ENCODE measurements at places on chromosomes 5 and 9.

GRCh38 chr5:141492168-141492885 is 3.4 kb downstream of the PCDHGC5 start:
- peak; percentile 74 for DNase-seq

DNA sequence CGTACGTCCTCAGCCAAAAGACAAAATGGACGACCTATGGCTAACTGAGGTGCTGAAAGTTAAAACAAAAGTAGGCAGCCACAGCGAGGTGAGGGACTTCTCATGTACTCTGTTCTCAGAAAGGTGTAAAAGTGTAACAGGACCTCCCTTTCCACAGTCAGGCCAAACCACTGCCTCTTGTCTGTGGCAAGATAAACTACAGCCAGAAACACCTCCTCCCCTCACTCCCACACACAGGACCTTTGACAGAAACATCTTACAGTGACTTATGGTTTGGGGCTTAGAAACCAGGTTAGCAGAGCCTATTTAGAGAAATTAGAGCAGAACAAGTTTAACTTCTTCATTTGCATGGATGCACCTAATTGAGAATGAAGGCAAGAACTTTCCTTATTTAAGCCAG is 499.1 kb upstream of the GRIN3A start:
- DNase-seq: no peak

- DNase-seq: peak; percentile 75
Observed at GRCh38 chr9:110183208-110184145, 24.5 kb downstream of the C9orf152 start.

GRCh38 chr5:58999804-59000203 is 416.9 kb downstream of the RAB3C start:
- no peak for DNase-seq

- DNase-seq: no peak
Observed at GRCh38 chr9:118395415-118395814, 691.2 kb downstream of the TLR4 start.

DNA sequence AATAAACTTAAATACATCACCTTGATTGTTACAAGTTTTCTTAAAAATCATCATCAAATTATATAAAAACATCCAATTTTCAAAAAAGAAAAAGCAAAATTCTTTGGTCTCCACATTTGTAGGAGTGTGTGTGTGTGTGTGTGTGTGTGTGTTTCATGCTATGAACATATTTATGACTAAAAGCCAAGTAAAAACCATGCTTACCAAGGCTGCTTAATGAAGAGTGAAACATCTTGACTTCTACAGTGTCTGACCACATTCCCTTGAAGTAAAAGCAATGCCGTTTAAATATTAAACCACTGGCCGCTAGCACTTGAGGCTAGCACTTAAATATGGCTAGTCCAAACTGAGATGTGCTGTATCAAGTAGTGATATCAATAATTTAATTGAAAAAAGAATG is 549.1 kb upstream of the CCNG1 start:
- DNase-seq: no peak

- DNase-seq: no peak
Observed at GRCh38 chr5:111548992-111549649, 36.8 kb upstream of the STARD4 start.

- peak; percentile 8 for DNase-seq
Observed at GRCh38 chr5:150080696-150081435, 5.5 kb downstream of the CSF1R start.

DNA sequence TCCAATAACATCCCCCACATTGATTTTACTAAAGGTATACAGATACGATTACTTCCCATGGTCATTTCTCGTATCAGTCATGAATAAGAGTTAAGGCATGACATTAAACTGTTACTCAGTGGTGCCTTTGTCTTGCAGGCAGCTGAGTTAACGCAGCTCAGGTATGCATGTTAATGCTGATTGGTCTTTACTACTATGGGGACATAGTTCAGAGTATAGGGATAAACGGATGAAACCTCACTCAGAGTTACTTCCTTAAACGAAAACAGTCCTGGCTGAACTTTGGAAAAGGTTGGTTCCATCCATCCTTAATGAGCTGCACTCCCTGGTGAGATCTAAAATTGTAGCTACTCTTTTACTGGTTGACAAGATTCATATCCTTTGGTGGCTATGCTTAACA is 87.0 kb downstream of the ACTL7B start:
- no peak for DNase-seq

DNA sequence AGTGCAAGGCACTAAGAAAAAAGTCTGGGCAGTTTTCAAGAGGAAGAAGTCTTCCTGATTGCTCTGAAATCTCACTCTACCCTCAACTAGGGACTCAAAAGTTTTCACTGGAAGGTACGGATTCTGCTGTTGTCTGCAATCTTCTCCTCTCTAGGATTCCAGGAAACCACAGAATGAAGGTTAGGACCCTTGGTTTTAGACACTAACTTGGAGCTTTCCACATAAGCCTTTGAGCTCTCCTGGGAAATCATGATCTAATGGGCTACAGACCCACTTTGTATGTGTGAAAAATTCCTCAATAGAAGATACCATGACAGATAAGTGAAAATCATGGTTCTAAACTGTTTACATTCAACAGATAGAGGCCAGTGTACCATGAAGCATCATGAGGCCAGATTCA is 265.1 kb downstream of the PSAT1 start:
- no peak for DNase-seq

- no peak for DNase-seq
Observed at GRCh38 chr9:123470121-123470782, 114.3 kb downstream of the CRB2 start.

DNA sequence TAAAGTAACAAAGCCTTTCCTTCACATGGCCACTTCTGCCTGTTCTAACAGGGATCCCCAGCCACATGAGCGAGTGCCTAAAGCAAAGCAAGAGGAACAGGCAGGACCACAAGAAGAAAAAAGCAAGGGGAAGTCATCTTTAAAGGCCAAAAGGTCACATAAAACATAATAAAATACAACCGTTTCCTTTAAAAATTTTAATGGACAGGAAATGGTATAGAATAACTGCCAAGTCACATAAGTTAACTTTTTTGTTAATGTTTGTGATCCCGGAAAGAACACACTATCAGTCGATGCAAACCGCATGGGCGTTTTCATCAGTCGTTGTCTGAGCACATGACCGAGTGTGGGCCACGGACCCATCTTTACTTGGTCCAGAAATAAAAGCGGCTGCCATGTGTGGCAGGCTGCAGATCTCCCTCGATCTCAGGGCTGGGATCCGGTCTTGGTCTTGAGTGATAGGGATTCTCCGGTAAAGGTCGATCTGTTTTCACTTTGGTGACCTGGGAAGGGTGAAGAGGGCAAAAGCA is 15.6 kb downstream of the NDUFA8 start:
- DNase-seq: no peak

DNA sequence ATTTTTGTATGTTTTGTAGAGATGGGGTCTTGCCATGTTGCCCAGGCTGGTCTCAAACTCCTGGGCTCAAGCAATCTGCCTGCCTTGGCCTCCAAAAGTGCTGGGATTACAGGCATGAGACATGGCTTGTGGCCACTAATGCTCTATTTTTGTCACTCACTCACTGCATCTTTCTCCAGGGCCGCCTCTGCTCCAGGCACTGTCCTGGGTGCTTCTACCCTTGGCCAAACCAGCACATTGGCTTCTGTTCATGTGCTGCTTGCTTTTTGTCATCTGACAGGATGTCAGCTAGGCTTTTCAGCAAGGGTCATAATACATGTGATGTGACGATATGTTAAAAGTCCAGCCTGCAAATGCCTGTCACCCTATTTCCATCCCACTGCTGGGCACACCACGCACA is 3.2 kb downstream of the ODF2 start:
- no peak for DNase-seq

DNA sequence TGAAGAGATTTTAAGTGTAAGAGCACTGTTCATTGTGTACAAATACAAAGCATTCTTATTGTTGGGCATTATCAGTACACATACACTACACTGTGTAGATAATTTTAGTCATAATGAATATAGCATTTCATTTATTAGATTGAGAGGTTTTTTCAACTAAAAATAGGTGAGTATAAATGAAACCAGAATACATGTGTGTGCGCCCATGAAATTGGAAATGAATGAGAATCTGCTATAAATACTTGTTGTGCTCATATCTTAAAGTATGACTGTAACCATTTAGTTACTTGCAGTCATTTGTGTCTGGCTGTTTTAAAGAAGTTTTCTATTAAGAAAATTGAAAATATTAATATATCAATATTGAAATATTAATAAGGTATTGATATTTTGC is 189.0 kb upstream of the MEF2C start:
- DNase-seq: peak; percentile 21

DNA sequence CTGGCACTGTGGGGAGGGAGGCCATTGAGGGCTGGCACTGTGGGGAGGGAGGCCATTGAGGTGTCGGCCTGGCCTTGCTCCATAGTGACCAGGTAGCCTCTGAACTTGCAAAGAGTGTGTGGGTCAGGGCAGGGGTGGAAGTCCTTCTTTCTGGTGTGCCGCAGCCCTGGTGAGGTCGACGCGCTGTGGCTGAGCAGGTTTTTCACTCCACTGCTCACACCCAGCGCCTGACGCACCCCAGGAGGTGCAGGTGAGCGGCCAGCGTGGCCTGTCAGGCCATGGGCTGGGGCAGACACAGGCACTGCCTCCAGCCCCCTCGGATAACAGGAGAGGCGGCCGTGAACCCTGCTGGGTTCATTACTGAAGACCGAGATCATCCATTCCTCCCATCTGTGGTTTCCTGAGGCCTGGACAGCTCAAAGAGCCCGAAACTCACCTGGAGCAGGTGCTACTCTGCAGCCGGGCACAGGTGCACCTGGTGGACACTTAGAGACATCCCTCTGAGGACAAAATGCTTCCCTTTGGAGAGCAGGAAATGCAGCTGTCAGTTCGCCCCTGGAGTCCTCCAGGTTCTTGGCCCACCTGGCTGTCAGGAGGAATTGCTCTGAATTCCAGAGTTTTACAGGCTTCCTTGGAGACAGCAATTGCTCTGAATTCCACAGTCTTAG is 32.4 kb downstream of the LHX3 start:
- DNase-seq: no peak

All from GM20000 (cell line).